ENCODE measurements at places on chromosomes 7 and 10.

- DNase-seq: no peak
These were observed 505.8 kb downstream of the SUGCT start for GRCh38 chr7:40640566-40640965.

DNA sequence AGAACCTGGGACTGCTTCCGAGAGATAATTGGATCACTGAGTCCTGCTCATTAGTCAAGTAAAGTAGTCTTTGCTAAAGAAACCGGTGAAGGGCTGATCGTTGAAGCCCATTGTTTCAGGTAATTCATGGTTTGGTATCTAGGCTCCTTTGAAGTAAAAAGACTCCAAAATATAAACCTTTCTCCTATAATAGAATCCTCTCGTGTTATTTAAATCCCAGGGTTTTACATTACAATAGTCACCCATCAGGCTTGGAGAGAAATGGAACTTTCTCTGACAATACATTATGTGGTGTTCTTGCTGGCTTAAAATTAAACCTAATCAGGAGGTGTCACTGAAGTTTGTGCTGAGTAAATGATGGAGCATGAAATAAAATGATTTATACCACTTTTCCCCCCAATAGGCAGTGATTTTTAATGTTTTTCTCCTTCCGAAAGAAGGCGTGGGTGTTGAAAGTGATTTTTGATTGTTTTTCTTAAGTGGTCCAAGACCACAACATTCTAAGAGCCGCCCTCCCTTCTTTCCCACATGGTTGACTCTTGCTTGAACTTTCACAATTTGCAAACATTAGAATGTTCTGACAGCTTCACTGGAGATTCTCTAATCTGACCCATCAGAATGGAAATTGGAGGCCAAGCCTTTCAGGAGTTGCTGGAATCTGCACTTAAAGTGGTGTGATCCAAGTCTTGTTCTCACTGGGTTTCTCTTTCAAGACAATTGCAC, 44.2 kb downstream of the LRMDA start:
- no peak for DNase-seq

- no peak for DNase-seq
These were observed 30.9 kb upstream of the SAMD8 start for GRCh38 chr10:75080554-75080953.

DNA sequence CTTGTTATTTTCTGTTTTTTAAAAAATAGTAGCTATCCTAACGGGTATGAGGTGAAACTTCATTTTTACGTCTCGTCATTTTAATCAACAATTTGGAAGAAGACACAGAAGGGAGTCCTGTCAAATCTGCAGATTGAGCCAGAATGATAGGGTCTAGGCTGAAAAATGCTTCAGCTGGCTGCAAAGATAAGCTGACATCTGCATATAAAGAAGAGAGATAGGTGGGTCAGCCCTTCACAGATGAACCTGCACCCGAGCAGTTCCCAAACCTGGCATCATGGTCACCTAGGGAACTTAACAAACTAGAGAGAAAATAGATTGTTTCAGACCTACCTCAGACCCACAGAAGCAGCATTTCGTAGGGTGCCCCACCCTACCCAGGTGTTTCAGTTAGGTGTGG, 35.2 kb upstream of the BMPR1A start:
- no peak for DNase-seq

DNA sequence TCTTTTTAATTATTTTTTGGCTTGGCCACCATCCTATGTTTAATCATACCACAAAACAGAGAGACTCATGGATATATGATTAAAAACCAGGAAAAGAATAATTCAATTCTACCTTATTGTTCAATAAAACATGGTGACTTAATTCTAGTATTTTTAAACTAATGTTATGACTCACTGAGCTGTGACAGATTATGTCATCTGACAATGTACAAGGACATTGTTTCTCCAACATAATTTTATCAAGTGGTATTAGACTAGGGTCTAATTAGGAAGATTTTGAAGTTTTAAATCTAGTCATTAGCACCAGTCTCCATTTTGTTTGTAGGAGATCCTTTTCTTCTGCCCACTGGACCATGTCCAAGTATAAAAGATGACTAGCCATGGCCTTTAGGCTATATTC, 199.3 kb upstream of the MDFIC start:
- peak; percentile 37 for DNase-seq

GRCh38 chr10:114801411-114801813, 20.2 kb upstream of the FHIP2A start:
- DNase-seq: no peak

GRCh38 chr7:36279200-36279925, 110.3 kb upstream of the ANLN start:
- DNase-seq: peak; percentile 44

DNA sequence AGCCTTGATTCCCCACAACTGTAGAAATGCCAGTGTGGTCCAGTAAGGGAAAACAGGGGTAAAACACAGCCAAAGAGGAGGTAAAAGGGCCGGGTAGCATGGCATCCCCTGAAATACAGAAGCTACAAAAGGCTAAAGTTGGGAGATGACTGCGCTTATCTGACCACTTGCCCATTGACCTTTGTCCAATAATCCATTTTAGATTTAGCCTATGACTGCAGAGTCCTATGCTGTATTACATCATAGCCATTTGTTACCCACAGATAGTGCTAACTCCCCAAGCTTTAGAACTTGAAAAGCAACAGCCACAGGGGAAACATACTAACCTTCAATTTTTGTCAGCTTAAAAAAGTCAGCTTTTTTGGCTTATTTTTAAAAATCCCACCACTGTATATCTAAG, 26.2 kb downstream of the MTPN start:
- no peak for DNase-seq

DNA sequence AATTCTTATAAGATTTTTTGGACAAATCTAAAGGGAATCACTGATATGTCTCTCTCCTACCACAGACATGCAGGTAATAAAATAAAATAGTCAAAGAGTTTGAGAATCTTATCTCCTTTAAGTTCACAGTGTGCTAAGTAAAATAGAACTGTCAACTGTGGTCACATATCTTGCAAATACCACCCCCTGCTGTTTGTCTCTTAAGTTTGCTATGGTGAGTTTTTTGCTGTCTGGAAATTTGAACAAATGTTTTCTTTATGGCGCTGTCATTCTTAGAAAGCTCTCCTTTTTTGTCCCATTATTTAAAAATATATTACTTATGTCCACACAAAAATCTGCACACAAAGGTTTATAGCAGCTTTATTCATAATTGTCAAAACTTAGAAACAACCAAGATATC, 19.6 kb downstream of the GIMAP5 start:
- no peak for DNase-seq

DNA sequence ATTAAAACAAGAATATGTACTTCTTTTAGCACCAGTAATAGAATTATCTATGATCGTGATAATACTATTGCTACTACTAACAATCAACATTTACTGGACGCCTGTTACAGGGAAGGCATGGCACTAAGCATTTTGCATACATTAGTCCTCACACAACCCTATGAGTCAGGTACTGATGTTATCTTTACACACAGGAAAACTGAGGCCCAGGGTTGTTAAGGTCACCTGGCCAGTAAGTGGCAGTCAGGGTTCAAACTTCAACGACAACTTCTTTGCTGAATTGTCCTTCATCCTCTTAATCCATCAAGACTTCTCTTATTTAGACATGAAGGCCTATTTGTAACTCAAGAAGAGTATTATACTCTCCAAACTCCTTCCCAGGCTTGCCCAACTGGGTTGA, 41.9 kb upstream of the ACSL5 start:
- no peak for DNase-seq

- DNase-seq: no peak
These were observed 56.0 kb downstream of the BPGM start for GRCh38 chr7:134702366-134703240.

- no peak for DNase-seq
These were observed 462.9 kb downstream of the PTPRN2 start for GRCh38 chr7:158124671-158125079.

DNA sequence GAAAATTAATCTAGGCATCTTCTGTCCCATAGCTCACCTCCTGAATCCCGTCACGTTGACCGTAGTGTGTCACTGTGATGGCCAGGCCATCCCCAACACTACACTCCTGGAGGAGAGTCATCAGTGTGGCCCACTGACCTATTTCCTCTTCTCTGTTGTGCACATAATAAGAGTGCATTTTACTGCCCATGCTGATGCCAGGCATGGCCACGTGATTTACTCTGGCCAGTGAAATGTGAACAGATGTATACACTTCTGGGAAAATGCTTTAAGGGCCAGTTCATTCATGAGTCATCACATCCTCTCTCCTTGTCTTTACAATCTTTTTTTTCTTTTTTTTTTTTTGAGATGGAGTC, 101.9 kb upstream of the PIP4K2A start:
- no peak for DNase-seq

DNA sequence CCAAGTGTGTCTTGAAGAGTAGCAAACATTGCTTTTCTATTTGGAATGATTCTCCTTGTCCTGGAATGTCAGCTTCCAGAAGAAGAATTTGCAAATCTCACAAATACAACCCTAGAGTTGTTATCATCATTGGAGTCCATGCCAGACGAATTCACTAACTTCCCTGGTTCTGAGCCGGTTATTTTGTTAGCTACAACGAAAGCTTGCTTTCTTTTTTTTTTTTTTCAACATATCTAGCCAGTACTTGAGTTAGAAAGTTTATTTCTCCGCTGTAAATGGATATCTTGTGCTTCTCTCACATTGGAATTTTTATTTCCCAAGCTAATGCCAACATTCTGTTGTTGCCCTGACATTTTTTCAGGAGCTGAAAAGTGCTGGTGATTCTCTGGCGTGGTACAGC, 138.1 kb upstream of the POM121L12 start:
- DNase-seq: no peak

- no peak for DNase-seq
These were observed 119.5 kb downstream of the CFAP58 start for GRCh38 chr10:104472957-104473745.

GRCh38 chr7:25189197-25189596, 39.1 kb downstream of the NPVF start:
- no peak for DNase-seq

DNA sequence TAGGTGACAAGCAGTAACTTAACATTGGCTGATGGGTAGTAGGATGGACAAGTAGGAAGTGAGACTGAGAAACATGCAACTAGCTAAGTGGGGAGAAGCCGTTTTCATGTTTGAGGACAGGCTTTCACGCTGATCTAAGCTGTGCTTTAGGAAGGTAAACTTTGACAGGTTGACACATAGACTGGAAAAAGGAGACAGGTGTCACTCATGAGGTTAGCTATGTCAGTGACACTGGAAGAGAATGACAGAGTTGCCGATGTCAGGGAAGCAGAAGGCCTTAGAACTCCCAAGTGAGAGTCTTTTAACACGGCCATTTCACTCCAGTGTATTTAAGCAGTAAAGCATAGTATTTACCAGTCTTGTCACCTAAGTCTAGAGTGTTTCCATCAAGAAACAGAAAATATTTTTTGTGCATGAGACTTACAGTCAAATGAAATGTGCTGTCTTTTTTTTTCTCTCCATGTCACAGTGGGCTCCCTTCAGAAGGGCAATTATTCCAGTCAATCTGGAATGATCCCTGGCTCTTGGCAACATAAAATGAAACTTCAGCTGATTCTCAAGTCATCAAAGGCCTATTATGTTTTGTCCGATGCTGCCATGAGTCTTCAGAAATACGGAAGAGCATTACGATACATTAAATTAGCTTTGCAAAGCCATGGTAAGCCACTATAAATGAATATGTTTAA, 20.6 kb downstream of the EDRF1 start:
- DNase-seq: no peak

- DNase-seq: no peak
These were observed 58.3 kb downstream of the REEP3 start for GRCh38 chr10:63579371-63580014.

- no peak for DNase-seq
These were observed 31.0 kb downstream of the TNKS2 start for GRCh38 chr10:91829268-91829667.

GRCh38 chr7:47627580-47628283, 45.8 kb upstream of the TNS3 start:
- peak; percentile 24 for DNase-seq

GRCh38 chr10:96457341-96457740, 56.4 kb downstream of the TLL2 start:
- DNase-seq: no peak

DNA sequence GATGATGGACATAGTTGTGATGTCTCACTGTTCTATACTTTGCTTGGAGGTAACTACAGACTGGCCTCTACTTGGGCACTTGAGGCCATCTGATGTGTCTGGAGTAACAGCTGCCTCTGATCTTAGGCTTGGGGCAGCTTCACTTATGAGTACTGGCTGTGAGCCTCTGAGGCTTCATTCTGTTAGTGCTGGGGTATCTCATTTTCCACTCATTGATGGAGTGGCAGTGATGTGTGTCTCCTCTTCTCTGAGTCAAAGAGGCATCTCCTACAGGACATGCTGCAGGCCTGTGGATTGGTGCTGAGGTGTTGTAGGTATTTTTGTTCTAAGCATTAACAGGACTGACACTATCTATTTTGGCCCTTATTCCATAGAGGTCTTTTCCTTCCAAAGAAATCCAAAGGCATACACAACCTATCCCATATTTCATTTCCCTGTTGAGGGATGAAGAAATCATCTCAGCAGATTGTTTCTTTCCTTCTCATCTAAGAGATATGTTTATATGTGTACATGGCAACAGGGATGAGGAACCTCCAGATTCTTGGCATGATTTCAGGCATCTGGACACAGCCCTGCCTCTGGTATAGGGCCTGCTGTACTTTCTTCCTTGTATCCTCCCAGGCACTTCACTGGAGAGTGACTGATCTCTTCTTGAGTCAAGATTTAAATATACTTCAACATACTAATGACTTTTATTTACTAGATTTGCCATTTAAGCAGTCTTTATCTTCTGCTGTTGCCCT, 65.7 kb upstream of the NOBOX start:
- no peak for DNase-seq

- DNase-seq: no peak
These were observed 7.4 kb upstream of the LRRC18 start for GRCh38 chr10:48946891-48947500.

GRCh38 chr7:5514440-5515035, 90.9 kb upstream of the TNRC18 start:
- no peak for DNase-seq

DNA sequence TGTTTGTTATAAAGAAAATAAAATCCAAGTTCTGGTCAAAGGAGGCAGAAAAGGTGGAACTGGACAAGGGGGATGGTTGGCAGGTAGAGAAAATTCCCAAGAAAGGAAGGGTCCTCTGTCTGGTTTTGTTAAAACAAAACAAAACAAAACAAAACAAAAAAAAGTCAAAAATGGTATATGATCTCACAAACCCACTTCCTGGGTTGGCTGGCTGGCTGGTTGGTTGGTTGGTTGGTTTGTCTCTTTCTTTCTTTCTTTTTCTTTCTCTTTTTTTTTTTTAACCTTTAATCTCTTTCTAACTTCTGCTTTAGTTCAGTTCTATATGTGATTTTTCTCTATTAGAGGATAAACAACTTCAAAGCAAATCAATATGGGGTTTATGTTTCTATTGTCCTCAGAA, 41.1 kb upstream of the CPN1 start:
- DNase-seq: no peak

- no peak for DNase-seq
These were observed 78.3 kb upstream of the LRRC17 start for GRCh38 chr7:102834466-102834865.

DNA sequence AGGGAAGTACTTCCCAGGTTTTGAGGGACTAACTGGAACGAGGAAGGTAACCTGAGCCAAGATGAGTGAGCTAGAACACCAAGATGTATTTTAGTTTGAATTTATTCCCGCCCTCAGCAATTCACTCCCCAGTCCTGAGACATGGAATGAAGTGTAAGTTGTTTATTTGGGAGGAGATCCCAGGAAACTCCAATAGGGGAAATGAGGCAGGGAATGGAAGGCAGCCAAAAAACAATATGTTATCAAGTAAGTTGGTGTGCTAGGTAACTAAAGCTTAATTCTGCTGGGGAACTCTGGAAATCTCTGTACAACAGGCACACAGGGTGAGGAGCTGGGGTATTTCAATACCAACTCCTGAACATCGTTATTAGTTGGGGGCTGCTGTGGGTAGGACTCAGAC, 189.7 kb upstream of the HDAC9 start:
- no peak for DNase-seq
